CMK (cell line): ENCODE measurements at places on chromosomes 1 and 21.

GRCh38 chr21:43318841-43319781 lies 107.8 kb downstream of the SIK1 start:
- DNase-seq: no peak

GRCh38 chr1:104780470-104781078 lies 1030.9 kb downstream of the AMY1C start:
- no peak for DNase-seq

GRCh38 chr1:227215863-227216510 lies 102.3 kb downstream of the CDC42BPA start:
- no peak for DNase-seq

GRCh38 chr21:44881198-44881872 lies 7.8 kb upstream of the PTTG1IP start:
- no peak for DNase-seq

- no peak for DNase-seq
Observed at GRCh38 chr1:76303340-76303717, 228.8 kb downstream of the ST6GALNAC3 start.

DNA sequence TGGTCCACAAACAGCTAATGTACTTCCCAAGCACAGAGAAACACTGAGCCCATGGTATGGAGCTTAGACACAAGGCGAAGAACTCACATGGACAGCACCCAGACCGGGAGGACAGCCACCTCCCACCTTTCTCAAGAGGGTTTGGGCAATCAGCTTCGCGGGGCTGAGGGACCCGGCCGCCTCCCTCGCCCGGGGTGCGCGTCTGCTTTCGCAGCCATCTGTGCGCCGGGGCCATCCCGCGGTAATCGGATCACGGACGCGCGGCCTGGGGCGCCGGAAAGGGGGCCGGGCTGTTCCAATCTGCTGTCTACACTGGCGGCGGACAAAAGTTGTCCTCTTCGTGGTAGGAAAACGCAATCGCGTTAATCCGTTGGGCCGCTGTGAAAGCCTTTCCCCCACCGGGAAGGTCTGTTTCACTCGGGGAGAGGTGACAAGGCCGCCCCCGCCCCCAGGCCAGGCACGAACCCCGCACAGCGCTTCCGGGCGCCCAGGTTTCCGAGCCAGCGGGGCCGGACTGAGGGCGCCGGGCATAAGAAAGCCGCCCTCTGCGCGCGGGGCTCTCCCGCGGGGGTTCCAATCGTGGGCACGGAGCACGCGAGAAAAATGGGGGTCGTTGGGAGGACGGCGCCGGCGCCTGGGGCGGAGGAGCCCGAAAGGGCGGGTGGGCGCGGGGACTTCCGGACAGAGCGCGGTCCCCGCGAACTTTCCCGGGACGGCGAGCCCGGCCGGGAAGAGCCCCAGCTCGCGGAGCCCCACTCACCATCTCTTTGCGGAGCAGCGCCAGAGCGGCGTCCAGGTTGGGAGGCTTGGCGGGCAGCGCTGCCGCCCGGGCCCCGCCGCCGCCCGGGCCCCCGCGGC lies 664 bp downstream of the FAM89A start:
- DNase-seq: no peak

GRCh38 chr1:119293797-119294196 lies 74.8 kb upstream of the HAO2 start:
- DNase-seq: no peak

- DNase-seq: no peak
Observed at GRCh38 chr21:31614705-31615104, 44.8 kb upstream of the SOD1 start.

GRCh38 chr1:34918386-34918976 lies 11.0 kb downstream of the DLGAP3 start:
- no peak for DNase-seq

DNA sequence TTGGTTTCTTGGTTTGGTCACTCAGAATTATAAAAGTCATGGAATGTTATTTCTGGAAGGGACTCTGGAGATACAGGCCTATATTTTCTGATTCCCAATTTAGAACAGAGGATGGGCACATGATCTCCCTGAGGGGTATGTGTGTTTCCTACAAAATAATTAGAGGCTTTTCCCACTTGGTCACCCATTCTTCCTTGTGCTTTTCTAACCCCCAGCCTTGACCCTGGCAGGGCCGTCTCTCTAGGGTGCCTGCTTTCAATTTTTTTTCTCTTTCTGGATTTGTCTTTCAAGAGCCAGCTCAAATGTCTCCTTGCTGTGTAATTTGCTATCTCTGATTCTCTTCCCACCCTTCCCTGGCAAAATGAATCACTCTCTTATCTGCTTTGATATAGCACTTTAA lies 131.9 kb downstream of the HLX start:
- no peak for DNase-seq

DNA sequence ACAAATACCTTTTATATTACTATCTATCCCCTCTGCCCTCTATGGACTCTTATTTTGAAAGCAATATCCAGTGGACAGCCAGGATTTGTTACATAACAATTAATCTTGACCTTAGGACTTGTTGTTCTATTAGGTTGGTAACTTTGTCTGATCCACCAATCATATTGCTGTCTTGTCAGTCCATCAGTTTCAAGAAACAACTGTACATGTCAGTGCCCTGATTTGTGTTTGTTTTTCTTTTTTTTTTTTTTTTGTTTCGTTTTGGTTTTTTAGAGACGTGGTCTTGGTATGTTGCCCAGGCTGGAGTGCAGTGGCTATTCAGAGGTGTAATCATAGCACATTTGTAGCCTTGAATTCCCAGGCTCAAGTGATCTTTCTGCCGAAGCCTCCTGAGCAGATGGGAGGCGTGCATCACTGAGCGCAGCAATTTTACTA lies 1.5 kb upstream of the SCP2 start:
- DNase-seq: no peak

DNA sequence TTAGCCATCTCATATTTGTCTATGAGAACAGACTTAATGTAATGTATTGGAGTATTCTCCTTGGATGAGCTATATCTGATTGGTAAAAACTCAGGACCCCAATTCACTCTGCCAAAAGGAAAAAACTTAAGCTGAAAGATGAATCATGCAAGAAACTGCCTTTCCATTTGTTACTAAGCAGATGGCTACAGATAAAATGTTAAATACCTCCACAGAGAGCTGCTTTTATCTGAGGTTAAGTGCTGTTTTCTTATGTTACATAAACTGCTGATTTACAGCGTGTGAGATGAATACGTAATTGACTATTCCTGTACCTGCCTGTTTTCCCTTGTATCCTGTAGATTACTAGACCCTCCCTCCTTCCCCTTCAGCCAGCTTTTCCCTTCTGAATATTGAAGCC lies 49.3 kb downstream of the CLCA4 start:
- no peak for DNase-seq

DNA sequence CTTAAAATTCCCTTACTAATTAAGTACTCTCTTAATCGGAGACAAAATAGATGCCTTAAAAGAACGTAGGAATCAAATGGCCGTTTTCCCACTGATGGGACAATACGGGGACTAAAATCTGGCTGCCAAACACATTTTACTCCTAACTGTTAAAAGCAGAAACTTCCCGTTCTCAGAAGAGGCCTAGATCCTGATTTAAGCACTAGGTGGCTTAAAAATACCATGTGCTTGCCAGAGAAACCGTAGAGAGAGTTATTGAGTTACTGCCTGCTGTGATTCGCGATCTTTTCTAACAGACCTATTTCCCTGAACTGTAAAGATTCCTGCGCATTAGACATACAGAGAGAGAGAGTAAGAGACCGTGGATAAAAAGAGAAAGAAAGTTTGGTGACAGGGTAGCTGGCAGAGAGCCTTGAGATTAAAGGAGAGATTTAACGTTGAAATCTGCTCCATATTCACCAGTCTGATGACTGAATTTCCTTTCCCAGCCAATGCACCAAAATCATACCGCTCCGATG lies 54.4 kb upstream of the STUM start:
- no peak for DNase-seq

DNA sequence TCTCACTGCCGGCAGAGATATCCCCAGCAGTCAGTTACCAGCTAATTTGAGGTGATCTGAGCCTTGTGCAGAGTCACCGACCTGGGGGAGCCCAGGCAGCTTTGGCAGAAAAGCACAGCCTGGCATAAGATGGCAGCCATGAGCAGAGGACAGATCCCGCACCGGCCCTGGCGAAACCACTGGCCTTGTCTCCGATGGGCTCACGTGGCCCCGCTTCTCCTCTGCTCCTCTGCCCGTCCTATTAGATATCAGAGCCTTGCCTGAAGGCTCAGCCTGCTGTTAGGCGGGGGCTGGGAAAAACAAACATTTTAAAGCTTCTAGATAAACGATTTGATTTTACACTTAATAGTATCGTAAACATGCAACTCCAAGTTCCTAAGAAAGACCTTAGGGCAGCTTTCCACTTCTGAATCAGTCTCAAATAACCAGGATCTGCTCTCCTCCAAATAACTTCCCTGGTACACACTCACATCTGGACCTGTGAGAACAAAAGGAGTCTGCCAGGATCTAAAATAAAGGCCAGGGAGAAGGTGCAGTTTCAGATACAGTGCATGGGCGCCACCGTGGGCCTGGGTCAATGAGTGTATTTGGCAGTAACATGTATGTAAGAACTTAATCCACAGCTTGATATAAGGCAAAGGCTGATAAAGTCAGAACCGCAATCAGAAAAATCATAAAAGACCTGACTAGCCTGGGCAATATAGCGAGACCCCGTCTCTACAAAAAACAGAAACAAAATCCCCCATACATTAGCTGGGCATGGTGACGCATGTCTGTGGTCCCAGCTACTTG lies 10.0 kb downstream of the EDARADD start:
- no peak for DNase-seq

DNA sequence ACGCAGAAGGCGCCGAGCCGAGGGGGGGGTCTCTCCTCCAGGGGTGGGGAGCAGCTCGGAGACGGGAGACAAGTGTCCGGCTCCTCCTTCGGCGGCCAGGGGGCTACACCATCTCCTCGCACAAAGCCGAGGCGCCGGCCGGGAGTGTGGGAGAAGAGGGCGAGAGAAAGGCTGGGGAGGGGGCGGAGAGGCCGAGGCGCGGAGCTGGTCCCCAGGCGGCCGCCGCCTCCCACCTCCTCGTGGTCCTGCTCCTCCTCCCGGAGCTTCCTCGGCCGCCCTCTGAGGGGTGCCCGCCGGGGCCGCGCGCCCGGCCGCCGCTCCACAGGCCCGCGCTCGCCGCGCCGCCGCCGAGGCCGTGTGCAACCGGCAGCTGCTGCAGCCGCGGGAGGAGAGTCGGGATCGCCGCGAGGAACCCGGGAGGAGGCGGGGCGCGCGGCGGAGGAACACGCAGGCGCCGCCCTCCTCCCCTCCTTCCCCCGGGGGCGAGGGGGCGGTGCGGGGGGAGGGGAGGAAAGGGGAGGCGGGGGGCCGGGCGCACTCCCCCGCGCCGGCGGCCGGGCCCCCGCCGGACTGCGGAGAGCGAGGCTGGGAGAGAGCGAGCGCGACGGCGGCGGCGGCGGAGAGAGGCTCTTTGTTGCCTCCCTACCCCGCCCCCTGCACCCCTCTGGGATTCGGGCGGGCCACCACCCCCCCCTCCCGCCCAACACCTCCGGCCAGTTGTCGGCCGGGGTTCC lies at the start of gene ENAH:
Gene ENAH, minus strand, starts transcription at position 395 of the 734 bp plus-strand sequence. CDS start 433 bp downstream, outside the sequence.
- peak; percentile 20 for DNase-seq

- DNase-seq: no peak
Observed at GRCh38 chr1:104760017-104760416, 1010.3 kb downstream of the AMY1C start.

GRCh38 chr1:233587196-233587595 lies 26.7 kb upstream of the KCNK1 start:
- no peak for DNase-seq

- DNase-seq: no peak
Observed at GRCh38 chr1:25695771-25696311, 79.2 kb downstream of the MAN1C1 start.

DNA sequence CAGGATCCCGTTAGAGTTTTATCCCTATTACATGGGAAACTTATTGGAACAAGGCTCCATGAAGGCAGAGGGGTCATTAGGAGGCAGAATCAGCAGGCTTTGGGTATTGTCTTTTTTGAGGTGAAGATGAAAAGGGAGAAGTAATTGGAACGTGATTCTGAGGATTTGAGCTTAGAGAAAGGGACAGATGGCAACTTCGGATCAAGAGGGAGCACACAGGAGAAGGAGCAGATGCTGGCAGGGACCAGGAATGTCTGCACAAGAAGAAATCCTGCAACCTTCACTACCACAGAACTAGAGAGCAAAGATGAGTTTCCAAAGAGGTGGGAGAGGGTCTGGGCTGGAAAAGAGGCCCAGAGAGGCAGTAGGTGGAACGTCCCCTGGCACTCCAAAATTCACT lies 202.8 kb downstream of the RRAGC start:
- DNase-seq: no peak

GRCh38 chr1:245332513-245332912 lies 177.7 kb downstream of the KIF26B start:
- DNase-seq: no peak

GRCh38 chr1:235567812-235568503 lies 63.7 kb upstream of the B3GALNT2 start:
- peak; percentile 5 for DNase-seq

- DNase-seq: no peak
Observed at GRCh38 chr1:199616947-199617346, 410.6 kb upstream of the NR5A2 start.

GRCh38 chr1:6794164-6794563 lies 8.9 kb downstream of the CAMTA1 start:
- DNase-seq: no peak

GRCh38 chr1:153791648-153792253 lies 16.5 kb downstream of the SLC27A3 start:
- no peak for DNase-seq

- DNase-seq: no peak
Observed at GRCh38 chr1:92882819-92883218, 51.0 kb downstream of the RPL5 start.

GRCh38 chr1:60753036-60753900 lies 329.1 kb upstream of the NFIA start:
- DNase-seq: no peak

GRCh38 chr1:32893198-32894018 lies 7.1 kb downstream of the HPCA start:
- no peak for DNase-seq

GRCh38 chr21:34695434-34695833 lies 26.6 kb downstream of the CLIC6 start:
- no peak for DNase-seq

GRCh38 chr1:203144661-203145060 lies 17.1 kb downstream of the ADORA1 start:
- DNase-seq: no peak

DNA sequence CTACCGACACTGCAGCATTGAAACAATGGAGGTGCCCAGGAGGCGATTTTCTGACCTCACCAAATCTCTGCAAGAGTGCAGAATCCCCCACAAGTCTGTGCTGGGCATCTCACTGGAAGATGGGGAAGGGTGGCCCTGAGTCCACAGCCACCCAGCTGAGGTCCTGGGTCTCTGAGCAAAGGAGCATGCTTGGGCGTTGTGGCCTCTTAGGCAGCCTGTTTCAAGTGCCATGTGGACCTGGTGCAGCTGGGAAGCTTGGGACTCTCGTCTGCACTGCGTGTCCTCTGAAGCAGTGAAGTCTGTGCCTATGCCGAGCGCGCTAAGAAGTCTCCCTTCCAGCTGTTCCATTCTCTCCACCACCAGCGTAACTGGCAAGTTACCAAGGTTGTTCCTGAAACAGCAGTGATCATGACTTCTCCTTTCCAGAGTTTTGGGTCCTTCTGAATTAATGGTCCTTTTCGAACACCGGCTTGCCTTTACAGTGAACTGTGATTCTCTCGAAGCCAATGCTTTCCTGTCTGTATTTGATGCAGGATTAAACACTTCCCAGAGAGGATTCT lies 5.0 kb upstream of the PLA2G2C start:
- DNase-seq: no peak
